ENCODE measurements at places on chromosomes 2 and 18. TPM values are rescaled to one million over a fixed set of nuclear protein-coding genes. Genes with fewer than 3 reads are reported as not detected.

Gene SKOR2
- total RNA-seq = not detected

DNA sequence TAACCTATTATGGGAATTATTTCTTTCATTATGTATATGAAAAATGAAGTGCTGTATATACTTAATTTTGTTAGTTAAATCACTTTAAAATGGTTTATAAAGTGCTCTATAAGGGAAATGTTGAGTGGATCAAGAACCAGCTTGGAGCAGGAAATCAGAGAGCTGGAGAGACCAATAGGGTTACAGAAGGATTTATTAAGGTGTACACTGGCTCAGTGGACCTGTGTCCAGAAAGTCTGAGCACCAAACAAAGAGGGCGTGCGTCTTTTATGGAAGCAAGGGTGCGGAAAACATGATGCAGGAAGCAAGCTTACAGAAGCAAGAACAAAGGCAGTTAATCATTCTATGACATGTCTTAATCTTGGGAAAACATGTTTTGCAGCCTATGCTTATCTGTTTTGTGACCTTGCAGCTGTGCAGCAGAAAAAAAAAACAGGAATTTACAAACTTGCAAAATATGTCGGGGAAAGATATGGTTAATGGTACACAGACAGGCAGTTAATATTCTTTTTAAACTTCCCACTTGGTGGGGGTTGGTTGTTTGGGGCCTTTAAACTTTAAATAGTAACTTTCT lies 65.2 kb upstream of the SLC35G4 start:
- DNase-seq = no peak

- DNase-seq = no peak
Measured at GRCh38 chr2:196587056-196587455, 52.5 kb upstream of the CCDC150 start.

Gene SIX2
- 0.65 TPM for total RNA-seq

- no peak for DNase-seq
Measured at GRCh38 chr2:37156071-37156856, 516 bp downstream of the EIF2AK2 start.

Gene SPATA3
- total RNA-seq = not detected

Gene PLCL1
- total RNA-seq = 70.1 TPM

- DNase-seq = no peak
Measured at GRCh38 chr2:158651358-158652057, 143.6 kb upstream of the DAPL1 start.

DNA sequence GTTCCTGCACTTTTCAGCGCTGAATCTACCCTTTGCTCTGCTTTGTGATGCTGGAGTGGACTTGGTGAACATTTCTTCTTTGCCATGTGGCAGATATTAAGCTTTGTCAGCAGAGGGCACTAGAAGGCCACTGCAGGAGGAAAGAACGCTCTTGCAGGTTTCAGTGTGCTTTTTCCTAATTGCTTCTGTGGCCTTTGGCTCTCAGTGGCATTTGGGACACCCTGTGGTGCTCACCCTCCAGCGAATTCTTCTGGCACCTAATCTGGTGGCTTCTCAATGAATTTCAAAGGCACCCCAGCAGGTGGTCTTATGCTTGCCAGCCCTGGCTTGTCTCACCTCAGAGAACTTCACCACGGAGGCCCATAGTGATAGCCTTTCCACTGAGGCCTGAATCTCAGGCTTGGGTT lies 146.7 kb downstream of the MYO3B start:
- DNase-seq = no peak
